ENCODE measurements at places on chromosomes 4 and X.

- no peak for DNase-seq
Observed at GRCh38 chr4:125191232-125191631, 123.5 kb upstream of the FAT4 start.

- DNase-seq, result no peak
Observed at GRCh38 chr4:10031668-10032590, 10.6 kb upstream of the SLC2A9 start.

GRCh38 chrX:145716226-145716625 lies 101.4 kb upstream of the SLITRK2 start:
- DNase-seq, result no peak

DNA sequence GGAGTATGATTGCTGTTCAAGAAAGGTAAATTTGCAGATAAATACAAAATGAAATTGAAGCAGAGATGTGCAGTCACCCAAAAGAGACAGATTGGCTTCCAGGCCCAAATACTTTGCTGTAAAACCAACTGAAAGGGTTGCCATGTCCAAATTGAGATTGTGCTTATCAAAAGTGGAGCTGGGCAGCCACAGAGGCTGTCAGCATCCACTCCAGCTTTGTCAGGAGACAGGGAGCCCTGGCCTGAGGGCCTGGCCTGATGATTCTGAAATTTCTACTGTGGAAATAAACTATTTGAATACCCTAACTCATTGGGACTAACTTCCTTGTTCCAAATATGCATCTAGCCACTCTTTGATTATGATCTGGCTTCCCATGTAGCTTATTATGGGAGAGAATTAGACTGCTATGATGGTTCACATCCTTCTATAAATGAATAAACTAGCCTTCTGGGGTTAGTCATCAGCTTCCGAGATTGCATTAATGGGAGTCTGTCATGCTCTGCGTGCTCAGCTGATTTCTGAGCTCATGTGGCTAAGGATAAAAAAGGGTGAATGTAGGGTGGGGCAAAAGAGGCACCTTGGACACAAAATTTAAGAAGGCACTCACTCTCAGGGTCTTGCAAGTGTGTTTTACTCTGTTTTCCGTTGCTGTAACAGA lies 48.2 kb downstream of the SLC34A2 start:
- no peak for DNase-seq

DNA sequence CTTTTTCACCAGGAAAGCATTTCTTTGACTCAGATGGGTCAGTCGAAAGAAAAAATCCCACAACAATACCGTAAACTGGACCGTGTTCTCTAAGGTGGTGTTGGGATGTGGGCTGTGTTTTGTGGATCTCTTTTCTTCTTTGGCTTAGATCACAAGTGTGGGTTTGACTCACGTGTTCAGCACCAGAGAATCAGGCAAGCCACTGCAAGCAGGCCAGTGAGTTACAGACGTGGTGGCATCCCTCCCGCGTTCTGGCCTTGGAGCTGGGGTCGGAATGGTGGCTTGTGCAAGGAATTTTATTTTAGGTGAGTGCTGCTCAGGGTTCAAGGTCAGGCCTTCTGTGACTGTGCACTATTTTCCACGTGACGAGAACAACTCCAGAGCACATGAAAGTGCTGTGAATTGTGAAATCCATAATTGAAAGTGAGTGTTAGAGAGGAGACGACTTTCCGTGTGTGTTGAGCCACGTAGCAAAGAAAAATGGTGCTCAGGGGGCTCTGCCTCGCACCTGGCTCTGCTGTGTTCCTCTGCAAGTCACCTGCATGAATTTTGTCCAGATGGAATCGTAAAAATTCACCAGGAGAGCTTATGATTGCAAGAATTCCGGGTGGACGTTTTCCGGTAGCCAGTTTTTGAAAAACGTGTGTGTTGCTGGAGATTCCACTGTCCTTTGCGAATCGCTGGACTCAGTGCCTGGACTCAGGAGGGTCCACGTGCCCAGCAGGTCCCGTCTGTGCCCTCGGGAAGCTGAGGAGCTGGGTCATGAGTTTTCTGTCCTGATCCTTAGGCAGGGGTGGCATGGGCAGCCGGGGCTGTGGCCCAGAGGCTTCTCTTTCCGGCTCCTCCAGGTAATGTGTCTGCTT lies 33.6 kb upstream of the HGFAC start:
- DNase-seq, result no peak
